ENCODE measurements at places on chromosomes 12 and 14. TPM values are rescaled to one million over a fixed set of nuclear protein-coding genes. Genes with fewer than 3 reads are reported as not detected.

LRFN5 gene
- total RNA-seq: not detected

KRT2 gene
- total RNA-seq: not detected

SLC25A47 gene
- total RNA-seq: not detected

HVCN1 gene
- total RNA-seq: 21.0 TPM

TMTC3 gene
- 8.2 TPM for total RNA-seq

GALNT6 gene
- 31.0 TPM for total RNA-seq

TEX52 gene
- total RNA-seq: not detected

DAD1 gene
- 148 TPM for total RNA-seq

CPM gene
- 1.6 TPM for total RNA-seq

NRIP2 gene
- total RNA-seq: not detected

PTPRO gene
- 2.3 TPM for total RNA-seq

PDZRN4 gene
- not detected for total RNA-seq

SERPINA3 gene
- not detected for total RNA-seq

DBX2 gene
- total RNA-seq: not detected

SDS gene
- 0.36 TPM for total RNA-seq

HOXC12 gene
- total RNA-seq: not detected

KLRC4 gene
- 38.4 TPM for total RNA-seq

AMN1 gene
- 5.9 TPM for total RNA-seq

CMA1 gene
- 0.51 TPM for total RNA-seq

NFE2 gene
- not detected for total RNA-seq

SERPINA12 gene
- not detected for total RNA-seq

SERPINA5 gene
- not detected for total RNA-seq

TPPP2 gene
- total RNA-seq: not detected

CRIP1 gene
- total RNA-seq: 453 TPM

IRAK3 gene
- total RNA-seq: 0.43 TPM

TMEM30B gene
- total RNA-seq: 1.4 TPM

LRTM2 gene
- not detected for total RNA-seq

B4GALNT1 gene
- total RNA-seq: 0.80 TPM

HAL gene
- total RNA-seq: 0.23 TPM

KRT8 gene
- not detected for total RNA-seq

CLEC2A gene
- not detected for total RNA-seq

MOK gene
- 2.7 TPM for total RNA-seq

PRB2 gene
- total RNA-seq: not detected

KITLG gene
- 0.19 TPM for total RNA-seq

MEG3 gene
- not detected for total RNA-seq

KRT85 gene
- not detected for total RNA-seq

OR4E2 gene
- not detected for total RNA-seq

CAPS2 gene
- total RNA-seq: 9.4 TPM

MYL2 gene
- total RNA-seq: not detected

CAPZA3 gene
- total RNA-seq: not detected

ASCL1 gene
- total RNA-seq: not detected

GSC gene
- not detected for total RNA-seq

TSPAN9 gene
- 0.60 TPM for total RNA-seq

PROX2 gene
- total RNA-seq: 0.28 TPM

COX8C gene
- total RNA-seq: not detected

KCNC2 gene
- total RNA-seq: not detected

BDKRB1 gene
- not detected for total RNA-seq

TM9SF1 gene
- 28.9 TPM for total RNA-seq

PMCH gene
- total RNA-seq: not detected

AICDA gene
- total RNA-seq: not detected
